ENCODE measurements at places on chromosomes 3 and 15.

GRCh38 chr3:58898513-58898912 lies 151.3 kb downstream of the CFAP20DC start:
- no peak for DNase-seq

- no peak for DNase-seq
Observed at GRCh38 chr15:68681836-68682235, 103.0 kb downstream of the CORO2B start.

DNA sequence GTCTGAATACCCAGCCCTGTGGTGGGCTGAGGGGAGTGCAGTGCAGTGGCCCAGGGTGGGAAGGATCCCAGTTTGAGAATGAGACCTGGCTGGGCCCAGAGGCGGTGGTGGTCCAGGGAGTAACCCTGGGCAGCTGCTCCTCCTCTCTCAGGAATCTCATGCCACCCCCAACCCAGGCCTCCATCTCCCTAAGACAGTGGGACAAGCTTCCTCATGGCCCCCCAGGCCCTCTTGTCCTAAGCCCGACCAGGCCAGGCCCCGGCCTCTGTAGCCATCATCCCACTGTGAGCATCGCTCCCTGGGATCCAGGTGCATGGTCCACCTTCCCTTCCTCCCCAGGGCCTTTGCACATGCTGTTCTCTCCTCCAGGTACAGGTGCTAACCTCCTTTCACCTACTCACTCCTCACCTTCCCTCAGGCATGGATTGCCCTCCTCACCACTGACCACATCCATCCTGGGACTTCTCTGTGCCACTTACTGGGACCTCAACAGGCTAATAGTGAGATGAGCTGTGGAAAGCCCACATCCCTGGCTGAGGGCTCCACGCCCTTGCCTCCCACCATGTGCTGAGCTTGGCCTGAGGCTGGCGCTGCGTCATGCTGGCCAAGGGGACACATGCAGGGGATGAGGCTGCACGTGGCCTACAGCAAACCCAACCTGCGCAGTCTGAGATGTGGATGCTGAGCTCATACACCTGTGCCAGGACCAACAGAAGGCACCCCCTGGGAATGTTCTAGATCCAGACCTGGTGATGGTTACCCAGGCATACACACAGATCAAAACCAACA lies 9.9 kb downstream of the CHDH start:
- no peak for DNase-seq

DNA sequence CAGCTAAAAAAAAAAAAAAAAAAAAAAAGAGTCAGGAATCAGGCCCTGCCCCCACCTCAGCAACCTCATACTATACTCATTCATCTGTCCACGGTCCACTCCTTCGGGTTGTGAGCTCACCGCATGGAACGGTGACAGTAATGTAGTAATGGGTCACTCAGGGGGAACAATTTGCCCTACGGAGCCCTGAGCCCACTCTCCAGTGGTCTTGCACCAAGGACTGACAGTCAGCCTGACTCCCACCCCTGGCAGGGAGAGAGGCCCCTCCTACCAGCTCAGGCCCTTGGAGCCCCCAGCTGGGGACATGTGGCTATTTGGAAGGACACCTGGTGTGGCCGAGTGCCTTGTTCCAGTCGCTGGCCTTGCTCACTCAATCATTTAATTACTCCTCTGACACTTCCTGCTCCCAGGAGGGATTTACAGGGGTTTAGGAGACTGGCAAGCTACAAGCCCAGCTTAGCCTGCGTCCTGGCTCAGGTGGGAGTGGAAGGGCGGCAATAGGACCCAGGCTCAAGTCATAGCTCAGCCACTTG lies 19.9 kb upstream of the CACNA2D2 start:
- DNase-seq: no peak

- no peak for DNase-seq
Observed at GRCh38 chr3:79380581-79380980, 387.2 kb downstream of the ROBO1 start.

GRCh38 chr15:35281515-35281914 lies 196.4 kb upstream of the NANOGP8 start:
- DNase-seq: no peak

DNA sequence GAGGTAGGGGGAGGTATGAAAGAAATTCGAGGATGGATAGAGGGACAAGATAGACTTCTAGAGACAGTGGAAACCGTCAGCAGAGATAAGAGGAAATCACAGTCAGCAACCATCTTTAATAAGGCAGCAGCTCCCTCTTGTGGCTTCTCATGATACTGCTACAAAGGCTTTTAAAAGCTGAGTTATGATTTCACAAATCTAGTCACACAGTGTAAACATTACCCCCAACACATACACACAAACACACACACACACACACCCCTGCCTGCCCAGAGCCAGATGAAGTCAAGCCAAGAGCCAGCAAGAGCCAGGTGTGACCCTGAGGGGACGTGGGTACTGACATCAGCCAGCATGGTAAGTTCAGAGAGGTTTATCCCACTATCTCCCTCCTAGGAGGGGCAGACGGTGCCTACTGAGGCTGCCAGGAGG lies 18.9 kb upstream of the TGM5 start:
- DNase-seq: peak; percentile 45

DNA sequence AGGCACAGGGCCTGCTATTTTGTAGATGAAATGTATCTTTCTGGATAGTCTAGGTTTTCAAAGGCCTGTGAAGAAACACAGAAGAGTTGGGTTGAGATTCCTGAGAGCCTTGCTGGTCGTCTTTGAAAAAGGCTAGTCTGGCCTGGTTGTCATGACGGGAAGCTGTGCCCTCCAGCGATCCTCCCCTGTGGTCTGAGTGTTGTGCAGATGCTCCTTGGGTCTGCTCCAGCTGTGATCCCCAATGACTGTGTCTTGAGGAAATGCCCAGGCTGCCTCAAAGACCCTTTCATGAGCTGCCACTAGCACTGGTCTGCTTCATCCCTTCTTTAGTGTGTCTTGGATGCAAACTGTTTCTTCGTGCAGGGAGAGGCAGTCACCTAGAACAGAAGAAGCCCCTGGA lies 111.0 kb upstream of the SYNPR start:
- no peak for DNase-seq

GRCh38 chr3:190533511-190534281 lies 19.8 kb downstream of the IL1RAP start:
- DNase-seq: no peak

DNA sequence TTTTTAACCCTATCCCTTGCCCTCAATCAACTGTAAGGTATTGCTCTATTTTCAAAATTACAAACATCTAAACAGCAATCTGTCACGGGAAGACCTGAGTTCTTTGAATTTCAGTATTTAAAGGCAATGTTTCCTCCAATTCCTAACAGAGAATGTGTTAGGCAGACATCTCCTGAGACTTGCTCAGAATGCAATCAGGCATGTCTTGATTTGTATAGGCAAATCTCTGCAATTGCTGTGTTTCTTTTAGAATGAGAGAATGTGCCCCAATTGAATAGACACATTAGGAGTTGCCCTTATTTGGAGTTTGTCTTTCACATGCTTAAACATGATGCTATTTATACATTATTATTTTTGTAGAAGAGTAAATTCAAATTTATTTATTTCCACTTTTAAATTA lies 205.6 kb downstream of the CADM2 start:
- no peak for DNase-seq

- DNase-seq: no peak
Observed at GRCh38 chr3:171972871-171973348, 66.5 kb upstream of the FNDC3B start.

DNA sequence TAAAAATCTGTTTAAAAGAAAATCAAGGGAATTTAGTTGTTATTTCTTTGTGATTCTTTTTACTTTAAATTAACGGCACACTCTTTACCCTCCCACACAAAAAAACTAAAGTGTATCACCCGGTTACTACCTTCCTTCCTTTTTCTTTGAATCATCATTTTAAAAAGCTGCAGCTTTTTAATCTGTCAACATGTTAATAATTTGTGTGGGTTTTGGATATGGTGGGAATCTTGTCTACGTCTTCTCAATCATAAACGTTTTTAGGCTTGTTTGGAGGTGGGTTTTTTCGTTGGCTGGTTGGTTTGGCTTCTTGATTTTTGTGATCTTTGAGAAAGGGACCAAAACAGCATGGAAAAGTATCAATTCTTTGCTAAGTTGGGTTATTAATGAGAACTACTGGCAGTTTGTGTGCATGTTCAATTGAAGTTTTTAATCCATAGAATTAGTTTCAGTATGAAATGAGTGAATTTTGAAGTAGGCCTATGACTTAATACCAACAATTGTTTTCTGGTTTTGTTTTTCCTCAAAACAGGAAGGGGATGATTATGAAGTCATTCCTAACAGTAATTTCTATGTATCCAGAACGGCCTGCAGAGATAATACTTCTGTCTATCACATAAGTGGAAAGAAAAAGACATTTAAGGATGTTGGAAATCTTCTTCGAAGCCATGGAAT lies 4.5 kb downstream of the SMC4 start:
- no peak for DNase-seq

DNA sequence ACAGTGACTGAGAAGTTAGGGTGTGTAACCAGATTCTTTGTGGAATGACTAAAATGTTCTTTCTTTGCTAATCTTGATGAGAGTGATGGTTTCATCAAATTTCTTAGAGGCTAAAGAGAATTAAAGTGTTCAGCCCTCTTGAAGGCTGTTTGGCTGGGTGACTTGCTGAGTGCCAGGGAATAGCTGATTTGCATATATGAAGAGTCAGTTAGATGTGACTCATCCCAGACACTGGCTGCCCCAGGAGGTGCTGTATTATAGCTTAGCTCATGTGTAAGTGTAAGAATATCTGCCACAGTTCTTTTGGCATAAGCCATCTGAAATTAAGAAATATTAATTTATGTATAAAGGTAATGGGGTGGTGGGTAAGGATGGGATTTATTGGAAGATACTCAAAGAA lies 535.1 kb downstream of the NLGN1 start:
- DNase-seq: no peak

DNA sequence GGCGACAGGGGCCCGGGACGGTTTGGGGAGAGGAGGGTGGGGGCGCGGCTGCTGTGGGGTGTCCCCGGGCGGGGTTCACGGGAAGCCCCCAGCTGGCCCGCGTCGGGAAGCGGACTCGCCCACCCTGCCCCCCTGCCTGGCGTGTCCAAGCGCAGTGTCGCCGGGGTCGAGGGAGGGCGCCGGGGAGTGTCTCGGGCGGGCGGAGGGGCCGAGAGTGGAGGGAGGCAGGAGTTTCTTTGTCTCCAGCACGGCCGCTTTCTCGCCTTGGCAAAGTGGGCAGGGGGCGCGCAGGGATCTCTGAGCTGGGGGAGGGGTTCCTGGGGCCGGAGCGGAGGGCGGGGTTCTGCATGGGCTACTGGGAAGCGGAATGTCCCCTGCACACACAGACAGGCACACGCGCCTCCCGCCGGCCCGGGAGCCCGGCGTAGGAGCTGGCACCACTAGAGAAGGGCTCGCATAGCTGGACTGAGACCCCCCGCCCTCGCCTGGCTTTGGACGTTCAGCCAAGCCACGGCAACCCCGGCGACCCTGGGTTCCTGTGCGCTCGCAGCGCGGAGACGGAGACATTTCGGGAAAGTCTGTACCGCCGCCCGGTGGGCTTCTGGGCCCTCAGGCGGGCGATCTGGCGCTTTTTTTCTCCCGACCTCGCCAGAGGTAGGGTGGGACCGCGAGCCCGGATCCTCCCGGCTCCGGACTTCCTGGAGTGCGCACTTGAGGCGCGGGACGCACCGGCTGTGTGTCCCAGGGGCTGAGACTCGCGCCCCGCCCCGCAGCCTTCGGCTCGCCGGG lies 822 bp downstream of the ST8SIA2 start:
- no peak for DNase-seq

- DNase-seq: no peak
Observed at GRCh38 chr15:99409097-99409473, 156.7 kb upstream of the MEF2A start.

GRCh38 chr15:90711842-90712241 lies 5.3 kb upstream of the BLM start:
- DNase-seq: no peak

DNA sequence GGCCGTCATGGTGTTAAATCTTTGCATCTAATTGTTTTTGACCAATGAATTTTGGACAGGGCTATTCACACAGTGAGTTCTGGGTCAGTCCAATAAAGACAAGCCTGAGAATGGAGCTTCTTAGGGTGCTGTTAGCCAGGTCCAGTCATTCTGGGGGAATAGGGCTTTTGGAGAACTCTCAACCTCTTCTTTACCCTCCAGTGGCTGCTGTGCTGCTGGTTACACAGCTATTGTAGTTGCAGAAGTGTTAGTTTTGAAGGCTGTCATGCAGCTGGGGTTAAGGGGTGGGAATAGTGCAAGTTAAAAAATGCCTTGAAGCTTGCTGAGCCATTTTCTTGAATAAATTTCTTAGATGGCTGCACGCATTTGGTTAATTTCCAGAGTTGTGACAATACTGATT lies 89.9 kb downstream of the CHD2 start:
- DNase-seq: no peak

DNA sequence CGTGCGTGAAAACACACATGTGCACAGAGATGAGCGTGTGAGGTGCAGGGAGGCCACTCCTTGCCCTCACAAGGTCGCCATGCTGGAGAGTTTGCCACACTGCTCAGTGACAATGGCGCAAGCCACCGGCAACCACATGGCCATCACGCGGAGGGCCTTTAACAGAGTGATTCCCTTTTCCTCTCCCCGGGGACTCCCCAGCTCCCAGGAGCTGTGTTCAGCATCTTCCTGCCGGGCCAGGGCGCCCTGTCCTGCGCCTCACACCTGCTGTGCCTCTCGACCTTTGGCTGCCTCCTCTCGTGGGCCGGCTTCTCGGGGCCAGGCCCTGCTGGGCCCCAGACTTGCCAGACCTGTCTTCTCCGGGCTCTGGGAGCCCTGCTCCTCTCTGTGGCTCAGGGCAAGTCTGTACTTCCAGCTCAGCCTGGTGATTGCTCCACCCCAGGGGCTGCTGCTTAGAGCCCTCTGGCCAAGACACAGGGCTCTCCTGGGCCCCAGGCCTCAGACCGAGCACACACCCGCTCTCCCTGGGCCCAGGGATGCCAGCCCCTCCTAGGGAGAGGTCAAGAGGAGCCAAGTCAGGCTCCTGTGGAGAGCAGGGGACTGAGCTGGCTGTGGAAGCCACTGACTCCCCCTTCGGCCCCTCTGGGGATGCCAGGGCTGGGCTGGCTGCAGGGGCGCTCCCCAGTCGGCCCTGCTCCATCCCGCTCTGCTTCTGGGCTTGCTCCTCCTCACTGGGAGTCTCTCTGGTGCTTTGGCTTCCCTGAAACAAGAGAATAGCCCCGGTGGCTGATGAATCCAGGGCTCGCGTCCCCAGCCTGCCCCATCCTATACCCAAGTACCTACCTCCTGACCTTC lies 5.6 kb downstream of the CCDC9B start:
- no peak for DNase-seq

DNA sequence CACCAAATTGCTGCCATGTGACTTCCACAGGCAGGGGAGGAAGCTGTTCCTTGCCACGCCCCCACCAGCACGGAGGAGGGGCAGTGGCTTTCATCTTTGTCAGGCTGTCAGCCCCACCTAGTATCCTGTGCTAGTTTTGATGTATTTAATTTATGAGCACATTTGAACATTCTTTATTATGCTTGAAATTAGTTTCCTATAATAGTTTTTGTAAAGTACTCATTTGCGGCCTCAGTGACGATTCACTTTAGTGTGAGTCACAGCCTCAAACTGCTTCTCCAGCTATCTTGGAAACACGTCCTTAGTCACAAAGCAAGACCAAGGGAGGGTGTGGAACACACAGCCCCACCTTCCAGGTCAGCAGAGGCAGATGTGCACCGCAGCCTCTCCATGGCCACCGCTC lies 239.9 kb upstream of the ATP10A start:
- DNase-seq: no peak
